ENCODE measurements at places on chromosomes 7 and 10.

DNA sequence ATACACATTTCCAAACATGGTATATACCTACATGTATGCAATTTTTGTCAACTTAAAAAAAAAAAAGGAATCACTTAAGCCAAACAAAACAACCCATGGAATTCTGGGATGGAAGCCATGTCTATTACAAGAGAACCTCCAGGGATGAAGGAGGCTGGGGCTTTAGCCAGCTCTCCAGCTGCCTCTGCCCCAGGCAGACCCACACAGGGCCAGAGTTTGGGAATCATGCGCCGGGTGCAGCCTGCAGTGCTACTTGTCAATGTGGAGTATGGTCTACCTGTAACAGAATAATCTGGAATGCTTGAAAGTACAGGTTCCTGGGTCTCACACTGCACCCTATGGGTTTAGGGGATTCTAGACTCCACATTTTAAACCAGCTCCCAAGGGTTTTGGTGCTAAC lies 10.8 kb downstream of the ATP6V0E2 start:
- peak; percentile 59 for DNase-seq

- no peak for DNase-seq
These were observed 805.1 kb downstream of the TNS3 start for GRCh38 chr7:46776790-46777189.

- peak; percentile 53 for DNase-seq
These were observed 69.0 kb downstream of the ADD3 start for GRCh38 chr10:110076559-110077318.

- DNase-seq, result no peak
These were observed 53.3 kb downstream of the HTR5A start for GRCh38 chr7:155123413-155123812.

DNA sequence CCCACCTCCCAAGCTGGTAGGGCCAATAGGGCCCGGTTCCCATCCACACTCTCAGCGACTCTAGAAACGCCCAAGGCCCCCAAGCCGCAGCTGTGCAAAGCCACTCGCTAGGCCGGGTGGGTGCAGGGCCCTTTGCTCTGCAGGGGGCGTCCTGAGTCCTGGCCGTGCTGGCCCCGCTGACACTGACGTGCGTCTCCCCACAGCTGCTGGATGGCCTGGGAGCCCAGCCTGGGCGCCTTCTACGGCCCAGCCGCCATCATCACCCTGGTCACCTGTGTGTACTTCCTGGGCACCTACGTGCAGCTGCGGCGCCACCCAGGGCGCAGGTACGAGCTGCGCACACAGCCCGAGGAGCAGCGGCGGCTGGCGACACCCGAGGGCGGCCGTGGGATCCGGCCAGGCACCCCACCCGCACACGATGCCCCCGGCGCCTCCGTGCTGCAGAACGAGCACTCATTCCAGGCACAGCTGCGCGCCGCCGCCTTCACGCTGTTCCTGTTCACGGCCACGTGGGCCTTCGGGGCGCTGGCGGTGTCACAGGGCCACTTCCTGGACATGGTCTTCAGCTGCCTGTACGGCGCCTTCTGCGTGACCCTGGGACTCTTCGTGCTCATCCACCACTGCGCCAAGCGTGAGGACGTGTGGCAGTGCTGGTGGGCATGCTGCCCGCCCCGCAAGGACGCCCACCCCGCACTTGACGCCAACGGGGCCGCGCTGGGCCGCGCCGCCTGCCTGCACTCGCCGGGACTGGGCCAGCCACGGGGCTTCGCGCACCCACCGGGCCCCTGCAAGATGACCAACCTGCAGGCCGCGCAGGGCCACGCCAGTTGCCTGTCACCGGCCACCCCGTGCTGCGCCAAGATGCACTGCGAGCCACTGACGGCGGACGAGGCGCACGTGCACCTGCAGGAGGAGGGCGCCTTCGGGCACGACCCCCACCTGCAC lies 31.6 kb upstream of the KNDC1 start:
- DNase-seq, result no peak

- no peak for DNase-seq
These were observed 62.7 kb downstream of the NPY start for GRCh38 chr7:24346716-24347115.

DNA sequence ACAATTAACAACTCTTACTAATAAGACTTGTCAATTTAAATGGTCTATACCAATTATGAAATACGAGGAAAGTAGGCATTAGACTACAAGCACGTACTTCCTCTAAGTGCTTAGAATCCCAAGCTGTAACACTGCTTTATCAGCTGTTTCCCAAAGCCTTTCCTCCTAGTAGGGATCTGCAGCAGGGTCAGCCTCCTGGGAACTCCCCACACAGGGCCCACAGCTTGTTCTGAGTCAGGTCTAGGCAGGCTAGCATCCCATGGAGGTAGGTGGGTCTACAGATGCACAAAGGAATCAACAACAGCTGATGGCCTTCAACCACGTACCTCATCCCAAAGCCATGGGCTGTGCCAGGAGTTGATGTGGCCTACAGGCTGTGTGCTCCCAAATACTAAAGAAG lies 14.7 kb downstream of the MMS19 start:
- DNase-seq, result no peak

GRCh38 chr10:36412942-36413341 lies 712.5 kb upstream of the ANKRD30A start:
- DNase-seq, result no peak

- DNase-seq, result peak; percentile 16
These were observed 196.8 kb downstream of the RNLS start for GRCh38 chr10:88386204-88386788.

GRCh38 chr10:75602341-75602740 lies 170.9 kb downstream of the LRMDA start:
- peak; percentile 74 for DNase-seq

- peak; percentile 72 for DNase-seq
These were observed 74.2 kb upstream of the PLXNA4 start for GRCh38 chr7:132650498-132650897.

DNA sequence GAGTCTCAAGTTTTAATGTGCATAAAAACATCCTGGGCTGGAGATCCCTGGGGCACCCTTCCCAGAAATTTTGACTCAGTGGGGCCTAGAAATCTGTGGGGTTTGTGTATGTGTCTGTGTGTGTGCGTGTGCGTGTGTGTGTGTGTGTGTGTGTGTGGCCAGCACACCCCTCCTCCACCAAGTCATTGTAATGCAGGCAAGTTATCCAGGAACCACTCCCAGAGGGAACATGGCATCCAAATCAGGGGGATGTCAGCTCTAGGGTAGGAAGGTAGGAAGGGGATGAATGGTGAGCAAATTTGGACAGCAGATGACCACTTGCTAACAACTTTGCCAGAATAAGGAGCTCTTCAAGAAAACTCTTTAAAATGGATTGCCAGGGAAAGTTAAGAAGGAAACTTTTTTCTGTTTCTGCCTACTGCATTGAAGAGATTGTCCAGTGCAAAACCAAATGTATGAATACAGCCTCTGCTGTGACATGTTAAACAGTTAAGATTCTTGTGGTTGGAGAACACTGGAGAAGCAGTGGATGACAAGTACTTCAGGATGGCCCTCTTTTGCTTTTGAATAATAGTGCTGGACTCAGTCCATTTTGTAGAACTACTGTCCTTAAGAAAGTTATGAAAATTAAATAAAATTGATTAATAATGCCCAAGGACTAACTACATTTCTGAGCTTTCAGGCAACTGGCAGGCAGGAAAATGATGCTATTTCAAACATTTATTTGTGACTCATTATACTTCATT lies 12.3 kb downstream of the STAMBPL1 start:
- DNase-seq, result no peak

All from muscle of back (tissue), 13 donors.